Right renal cortex interstitium (tissue), 3 donors: ENCODE measurements at places on chromosomes 7 and 10.

- peak; percentile 23 for DNase-seq
These were observed 8.8 kb upstream of the SPAM1 start for GRCh38 chr7:123916240-123916724.

DNA sequence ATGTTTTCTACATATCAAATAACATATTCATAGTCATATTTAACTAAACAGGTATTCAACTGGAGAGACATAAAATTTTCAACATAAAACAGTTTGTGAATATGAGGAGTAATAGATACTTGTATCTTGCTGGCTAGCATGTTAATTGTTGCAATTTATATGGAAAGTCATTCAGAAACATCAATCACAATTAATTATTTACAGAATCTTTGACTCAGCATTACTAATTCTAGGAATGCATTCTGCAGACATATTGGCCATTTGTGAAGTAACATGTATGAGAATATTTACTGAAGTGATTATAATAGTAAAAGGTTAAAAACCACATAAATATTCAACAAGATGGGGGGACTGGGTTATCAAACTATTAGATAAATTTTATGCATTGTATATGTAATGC lies 203.7 kb downstream of the TSPAN12 start:
- no peak for DNase-seq

- DNase-seq, result no peak
These were observed 75.3 kb downstream of the CALN1 start for GRCh38 chr7:72336632-72337389.

GRCh38 chr10:77526868-77527617 lies 110.6 kb downstream of the KCNMA1 start:
- no peak for DNase-seq

DNA sequence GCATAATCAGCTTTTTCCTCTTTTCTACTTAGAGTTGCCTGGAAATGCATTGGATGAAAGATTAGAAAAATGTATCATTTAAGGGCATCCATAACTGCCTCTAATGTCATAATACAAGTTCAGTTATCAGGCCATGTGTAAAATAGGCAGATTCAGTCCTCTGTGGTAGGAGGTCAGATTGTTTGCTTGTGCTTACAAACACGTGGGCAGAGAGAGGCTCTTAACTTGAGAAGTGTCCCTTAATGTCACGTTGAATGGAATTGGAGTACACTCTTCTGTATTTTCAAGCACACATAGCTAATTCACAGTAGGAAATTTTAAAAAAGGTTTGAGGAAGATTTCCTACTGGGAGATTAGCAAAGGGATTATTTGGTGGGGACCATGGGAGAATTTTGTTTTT lies 359.8 kb upstream of the MTPN start:
- DNase-seq, result no peak

- no peak for DNase-seq
These were observed 95.1 kb upstream of the PPP2R2D start for GRCh38 chr10:131805696-131806095.

DNA sequence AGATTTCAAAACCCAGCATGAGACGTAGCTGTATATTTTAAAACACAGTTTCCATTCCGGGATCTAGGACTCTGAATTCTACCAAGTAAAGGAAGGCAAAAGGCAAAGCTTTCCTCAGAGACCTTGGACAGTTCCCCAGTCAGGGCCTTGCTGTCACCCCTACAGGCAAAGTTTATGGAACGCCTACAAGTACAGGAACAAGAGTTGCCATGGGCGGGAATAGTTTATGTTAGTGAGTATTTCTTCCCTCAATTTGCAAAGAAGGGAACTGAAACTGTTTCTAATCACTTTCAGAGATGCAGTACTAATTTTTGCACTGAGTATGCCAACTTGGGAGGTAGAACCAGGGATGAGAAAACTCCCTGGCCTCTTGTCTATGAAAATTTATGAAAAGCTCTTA lies 68.2 kb upstream of the LRGUK start:
- no peak for DNase-seq

DNA sequence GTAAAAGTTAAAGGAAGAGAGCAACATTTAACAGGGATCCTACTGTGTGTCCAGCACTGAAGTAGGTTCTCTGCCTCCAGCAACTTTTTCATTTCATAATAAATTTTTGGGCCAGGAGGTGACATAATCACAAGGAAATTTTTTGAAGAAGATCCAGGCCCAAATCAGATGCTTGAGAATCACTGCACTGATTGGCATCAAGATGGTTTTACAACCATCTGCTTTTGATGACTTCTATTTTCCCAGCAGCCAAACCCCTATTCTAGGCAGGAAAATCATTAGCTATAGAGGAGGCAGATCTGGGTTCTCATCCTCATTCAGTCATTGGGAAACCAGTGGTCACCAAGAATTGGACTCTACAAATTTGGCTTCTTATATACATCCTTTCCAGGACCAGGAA lies 79.0 kb downstream of the ARL4A start:
- DNase-seq, result no peak

DNA sequence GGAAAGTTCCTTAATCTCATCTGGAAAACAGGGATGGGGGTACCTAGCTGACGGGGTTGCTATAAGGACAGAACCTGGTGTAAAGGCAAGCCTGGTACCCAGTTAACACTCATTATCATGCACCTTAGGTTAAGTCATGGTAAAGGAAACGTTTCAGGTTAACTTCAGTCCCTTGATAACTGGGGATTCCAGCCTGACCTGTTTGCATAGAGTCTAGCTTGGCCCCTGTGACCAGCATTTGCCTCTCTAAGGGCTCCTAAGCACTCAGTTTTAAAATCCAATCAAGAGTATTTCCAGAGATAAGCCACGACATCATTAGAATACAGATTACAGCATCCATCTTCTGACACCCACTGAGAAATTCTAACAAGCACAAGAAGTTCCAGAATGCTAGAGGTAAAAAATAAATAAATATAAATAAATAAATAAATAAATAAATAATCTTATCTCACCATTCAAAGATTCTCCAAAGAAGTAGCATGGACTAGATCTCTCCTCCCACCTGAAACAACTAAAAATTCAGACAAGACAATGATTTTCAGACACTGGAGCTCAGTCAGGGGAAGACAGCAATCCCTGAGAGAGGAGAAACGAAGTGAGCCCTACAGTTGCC lies 184.6 kb downstream of the KCNMA1 start:
- DNase-seq, result no peak

GRCh38 chr7:18835001-18835690 lies 282.3 kb downstream of the TWIST1 start:
- DNase-seq, result no peak

DNA sequence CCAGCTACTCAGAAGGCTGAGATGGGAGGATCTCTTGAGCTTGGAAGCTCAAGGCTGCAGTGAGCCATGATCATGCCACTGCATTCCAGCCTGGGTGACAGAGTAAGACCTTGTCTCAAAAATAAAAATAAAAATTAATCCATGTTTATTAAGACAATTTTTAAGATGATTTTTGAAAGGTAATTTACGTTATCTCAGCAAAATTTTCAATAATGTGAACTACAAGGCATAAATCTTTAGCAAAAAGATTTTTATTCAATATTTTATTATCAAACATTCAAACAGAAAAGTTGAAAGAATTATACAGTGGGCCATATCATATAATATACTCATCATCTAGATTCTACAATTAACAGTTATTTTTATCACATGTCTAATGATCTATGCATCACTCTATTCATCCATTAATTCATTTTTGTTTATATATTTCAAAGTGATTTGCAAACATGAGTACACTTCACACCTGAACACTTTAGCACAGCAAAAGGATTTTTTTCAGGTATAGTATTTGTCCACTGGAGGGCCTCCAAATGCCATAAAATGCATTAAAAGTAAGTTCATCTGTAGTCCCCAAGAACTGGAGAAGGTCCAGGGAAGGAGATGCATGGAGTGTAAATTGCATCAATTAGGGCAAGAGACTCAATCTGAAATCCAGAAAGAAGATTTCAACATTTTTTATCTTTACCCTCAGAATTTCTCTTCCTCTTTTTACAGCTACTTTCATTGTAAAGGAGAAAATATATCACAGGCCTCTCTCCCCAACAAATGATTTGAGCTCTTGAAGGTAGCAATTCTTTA lies 38.6 kb upstream of the RSBN1L start:
- DNase-seq, result no peak

GRCh38 chr10:92753865-92754264 lies 64.1 kb downstream of the HHEX start:
- no peak for DNase-seq

DNA sequence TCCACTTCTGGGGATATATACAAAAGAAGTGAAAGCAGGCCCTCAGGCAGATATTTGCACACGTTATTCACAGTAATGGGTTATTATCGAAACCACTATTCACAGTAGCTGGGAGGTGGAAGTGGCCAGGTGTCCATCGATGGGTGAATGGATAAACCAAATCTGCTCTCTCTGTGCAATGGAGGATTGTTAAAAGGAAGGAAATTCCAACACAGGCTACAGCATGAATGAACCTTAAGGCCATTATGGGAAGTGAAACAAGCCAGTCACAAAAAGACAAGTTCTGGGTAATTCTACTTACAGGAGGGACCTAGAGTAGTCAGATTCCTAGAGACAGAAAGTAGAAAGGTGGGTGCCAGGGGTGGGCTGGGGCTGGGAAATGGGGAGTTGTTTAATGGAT lies 48.5 kb upstream of the BHLHA15 start:
- no peak for DNase-seq

DNA sequence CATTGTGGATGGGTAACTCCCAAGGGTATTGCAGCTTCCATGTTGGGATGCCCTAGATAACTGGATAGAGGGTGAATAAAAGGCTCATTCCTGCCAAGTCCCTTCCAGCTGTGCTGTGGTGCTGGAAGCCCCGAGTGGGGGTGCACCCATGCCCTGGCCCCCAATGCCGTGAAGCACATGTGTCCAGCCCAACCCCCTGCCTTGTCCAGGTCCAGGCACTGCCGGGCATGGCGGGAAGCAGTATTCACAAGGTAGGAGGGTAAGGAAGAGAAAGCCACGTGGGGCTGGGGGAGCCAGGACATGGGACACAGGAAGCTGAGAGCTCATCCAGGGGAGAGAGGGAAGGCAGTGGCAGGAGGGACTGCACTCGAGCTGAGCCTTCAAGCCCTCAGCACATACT lies 148.2 kb upstream of the CDCA7L start:
- no peak for DNase-seq

DNA sequence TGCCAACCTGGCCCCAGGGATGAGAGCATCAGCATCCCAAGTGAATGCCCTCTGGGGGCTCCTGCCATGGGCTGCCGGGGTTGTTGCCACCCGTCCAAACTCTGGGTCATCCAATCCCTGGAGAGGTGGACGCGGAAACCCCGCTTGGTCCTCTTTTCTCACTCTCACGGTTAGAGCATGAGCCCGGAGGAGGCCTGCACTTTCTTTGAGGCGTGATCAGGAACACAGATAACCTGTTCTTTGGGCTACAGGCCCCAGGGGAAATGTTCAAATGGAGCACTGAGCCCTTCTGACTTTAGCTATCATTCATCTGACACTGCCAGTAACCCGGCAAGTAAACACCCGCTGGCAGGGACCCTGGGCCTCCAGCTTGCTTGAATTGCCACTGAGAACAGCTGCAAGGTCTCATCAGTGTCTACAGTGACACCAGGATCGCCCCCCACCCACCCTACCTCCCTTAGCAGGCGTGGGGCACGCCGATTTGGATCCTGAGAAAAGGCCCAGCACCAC lies 29.4 kb upstream of the SLF2 start:
- DNase-seq, result no peak

- DNase-seq, result no peak
These were observed 441.5 kb upstream of the ETV1 start for GRCh38 chr7:14430926-14431325.

DNA sequence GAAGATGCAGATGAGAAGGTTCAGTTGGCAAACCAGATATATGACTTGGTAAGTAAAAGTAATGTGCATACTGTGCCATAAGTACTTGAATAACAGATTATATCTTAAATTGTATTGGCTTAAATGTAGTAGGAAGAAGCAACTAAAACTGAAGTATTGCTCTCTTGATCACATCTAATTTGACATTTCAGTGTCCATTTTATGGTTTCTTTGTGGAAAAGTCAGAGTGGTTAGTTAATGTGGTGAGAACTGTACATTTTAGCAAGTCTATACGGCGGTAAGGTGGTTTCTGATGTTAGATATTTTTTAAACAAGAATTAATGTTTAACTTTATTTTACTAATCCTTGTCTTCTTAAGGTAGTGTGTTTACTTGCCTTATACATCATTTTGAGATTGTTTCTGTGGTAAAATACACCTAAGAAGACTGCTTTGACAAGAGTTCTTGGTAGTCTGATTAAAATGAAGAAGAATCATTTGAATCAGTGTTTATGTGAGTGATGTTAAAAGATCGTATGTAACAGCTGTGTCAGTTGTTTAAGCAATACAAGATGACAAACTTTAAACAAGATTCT lies 5.1 kb downstream of the ING3 start:
- no peak for DNase-seq

GRCh38 chr10:49348593-49348992 lies 47.3 kb downstream of the DRGX start:
- no peak for DNase-seq

DNA sequence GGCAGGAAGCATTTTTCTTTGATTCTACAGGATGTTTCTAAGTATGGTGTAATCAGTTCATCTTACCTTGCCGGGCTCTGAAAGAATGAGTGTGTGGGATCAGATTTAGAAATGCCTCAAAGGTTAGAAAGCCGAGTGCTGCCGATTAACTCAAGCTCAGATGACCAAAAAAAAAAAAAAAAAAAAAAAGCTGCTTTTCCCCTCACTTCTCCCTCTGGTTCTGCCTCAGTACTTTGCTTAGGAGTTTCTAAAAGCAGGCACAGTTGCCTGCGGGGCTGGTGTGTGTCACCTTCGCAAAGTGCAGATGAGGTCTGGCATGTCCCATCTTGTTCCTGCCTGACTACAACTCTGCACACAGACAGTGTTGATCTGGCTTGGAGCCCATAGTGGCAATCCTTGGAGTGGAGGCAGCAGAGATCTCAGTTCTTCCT lies 47.0 kb downstream of the KIAA1217 start:
- no peak for DNase-seq

- DNase-seq, result no peak
These were observed 4.0 kb upstream of the DIP2C start for GRCh38 chr10:693506-693905.

DNA sequence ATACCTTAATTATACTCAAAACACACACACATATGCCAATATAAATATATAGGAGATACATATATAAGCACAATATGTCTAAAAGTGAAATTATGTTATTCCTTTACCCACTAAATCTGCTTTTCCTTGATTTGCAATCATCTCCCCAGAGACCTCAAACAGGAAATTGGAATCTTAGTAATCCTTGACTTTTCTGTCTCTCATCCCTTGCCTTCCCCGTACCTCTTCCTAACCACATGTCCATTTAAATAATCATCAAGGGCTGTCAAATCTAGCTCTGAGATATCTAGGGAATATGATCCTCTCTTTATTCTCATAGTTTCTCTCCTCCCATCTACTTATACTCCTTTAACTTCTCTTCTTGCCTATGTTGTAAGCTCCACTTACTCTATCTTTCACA lies 336.6 kb downstream of the HGF start:
- no peak for DNase-seq

GRCh38 chr10:11595395-11595692 lies 16.1 kb downstream of the USP6NL start:
- no peak for DNase-seq
